Vagina (tissue), 2 donors: ENCODE measurements at places on chromosomes 16 and 17. TPM values are rescaled to one million over a fixed set of nuclear protein-coding genes. Genes with fewer than 3 reads are reported as not detected.

GRCh38 chr17:60383379-60383778, 8.6 kb downstream of the USP32 start:
- peaks cover 14% of the 10 kb centered on the region for H3K4me1 ChIP-seq
- H3K27ac ChIP-seq, result no peak overlapping the region
- H3K4me3 ChIP-seq, result no peak overlapping the region
- no peaks in the 10 kb centered on the region for H3K36me3 ChIP-seq
- no peaks in the 10 kb centered on the region for H3K27me3 ChIP-seq
- DNase-seq, result no peak

The KRTAP3-2 gene
- not detected for total RNA-seq

- no peaks in the 10 kb centered on the region for H3K27me3 ChIP-seq
- no peak for DNase-seq
- peak overlapping the region; percentile 99 for H3K4me3 ChIP-seq
These were observed 623 bp downstream of the E4F1 start for GRCh38 chr16:2223942-2224486.

GRCh38 chr16:67120025-67120424, 10.3 kb downstream of the PHAF1 start:
- H3K27me3 ChIP-seq, result no peaks in the 10 kb centered on the region
- no peak overlapping the region for H3K4me3 ChIP-seq
- H3K27ac ChIP-seq, result no peak overlapping the region

GRCh38 chr17:61813211-61813610, 50.1 kb downstream of the BRIP1 start:
- H3K27me3 ChIP-seq, result no peaks in the 10 kb centered on the region
- H3K4me1 ChIP-seq, result no peaks in the 10 kb centered on the region
- no peak overlapping the region for H3K27ac ChIP-seq
- H3K36me3 ChIP-seq, result no peaks in the 10 kb centered on the region
- no peak overlapping the region for H3K4me3 ChIP-seq

GRCh38 chr17:42553866-42554249, 1.1 kb downstream of the HSD17B1 start:
- peak overlapping the region; percentile 72 for H3K4me3 ChIP-seq
- DNase-seq, result no peak
- peak overlapping the region; percentile 74 for H3K27ac ChIP-seq
- H3K4me1 ChIP-seq, result peaks cover 32% of the 10 kb centered on the region

- peak overlapping the region; percentile 66 for H3K27ac ChIP-seq
- H3K4me1 ChIP-seq, result peaks cover 38% of the 10 kb centered on the region
- no peak overlapping the region for H3K4me3 ChIP-seq
- H3K27me3 ChIP-seq, result no peaks in the 10 kb centered on the region
- DNase-seq, result no peak
- H3K36me3 ChIP-seq, result no peaks in the 10 kb centered on the region
These were observed 149.8 kb upstream of the MAF start for GRCh38 chr16:79750311-79750710.

The PLEKHG4 gene
- 9.8 TPM for total RNA-seq

- no peak for DNase-seq
- H3K36me3 ChIP-seq, result peaks cover 65% of the 10 kb centered on the region
- no peaks in the 10 kb centered on the region for H3K27me3 ChIP-seq
- H3K4me1 ChIP-seq, result no peaks in the 10 kb centered on the region
- no peak overlapping the region for H3K4me3 ChIP-seq
These were observed 35.3 kb upstream of the PITPNM3 start for GRCh38 chr17:6591599-6592158.

The NOXO1 gene
- 1.2 TPM for total RNA-seq

DNA sequence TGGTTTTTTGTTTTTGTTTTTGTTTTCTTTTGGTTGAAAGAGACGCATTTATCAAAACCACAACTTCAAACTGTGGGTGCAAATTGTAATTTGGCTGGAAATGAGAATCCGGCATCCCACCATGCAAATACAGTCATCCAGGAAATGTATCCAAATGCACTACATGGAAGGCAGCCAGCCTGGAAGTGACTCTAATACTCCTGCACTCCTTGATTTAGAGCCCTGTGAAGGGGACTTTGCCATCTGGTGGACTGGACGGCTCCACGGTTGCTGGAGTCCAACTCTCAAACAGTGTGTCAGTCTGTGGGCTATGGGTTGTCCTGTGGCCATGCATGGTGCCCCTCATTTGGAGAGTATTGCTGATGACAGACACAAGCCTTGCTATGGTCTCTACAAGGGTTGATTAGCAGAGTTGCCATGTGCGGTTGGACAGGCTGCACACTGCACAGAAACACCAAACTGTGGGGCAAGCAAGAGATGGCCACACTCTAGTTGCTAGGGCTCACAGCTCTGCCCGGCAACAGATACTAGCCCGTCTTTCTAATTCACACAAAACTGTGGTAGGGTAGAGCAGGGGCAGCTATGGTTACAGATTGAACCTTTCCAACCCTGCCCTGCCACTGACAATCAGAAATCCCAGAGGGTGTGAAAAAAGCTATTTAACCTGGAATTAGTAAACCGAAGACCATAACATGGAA, 62.4 kb downstream of the VAT1L start:
- no peaks in the 10 kb centered on the region for H3K36me3 ChIP-seq
- H3K4me3 ChIP-seq, result no peak overlapping the region
- H3K4me1 ChIP-seq, result no peaks in the 10 kb centered on the region
- DNase-seq, result no peak

DNA sequence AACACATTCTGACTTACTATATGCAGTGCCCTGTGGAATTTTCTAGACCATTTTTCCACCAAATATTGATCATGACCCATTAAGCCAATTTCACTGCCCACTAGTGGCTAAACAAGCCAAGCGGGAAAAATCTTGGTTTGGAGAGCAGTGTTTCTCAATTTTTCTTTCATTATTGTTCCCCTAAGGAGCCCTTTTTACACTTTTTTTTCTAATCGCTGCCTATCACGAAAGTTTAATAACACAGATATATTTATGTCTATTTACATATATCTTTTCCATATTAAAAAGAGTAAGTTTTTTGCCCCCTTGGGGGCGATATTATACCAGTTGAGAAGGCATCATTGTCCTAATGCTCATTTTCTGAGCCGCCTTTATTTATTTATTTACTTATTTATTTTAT, 10.8 kb upstream of the TLCD3B start:
- no peaks in the 10 kb centered on the region for H3K27me3 ChIP-seq
- H3K4me3 ChIP-seq, result no peak overlapping the region
- no peak overlapping the region for H3K27ac ChIP-seq
- H3K4me1 ChIP-seq, result no peaks in the 10 kb centered on the region
- H3K36me3 ChIP-seq, result no peaks in the 10 kb centered on the region
- no peak for DNase-seq

- no peaks in the 10 kb centered on the region for H3K27me3 ChIP-seq
- no peak overlapping the region for H3K27ac ChIP-seq
- no peaks in the 10 kb centered on the region for H3K4me1 ChIP-seq
- DNase-seq, result no peak
- no peaks in the 10 kb centered on the region for H3K36me3 ChIP-seq
- H3K4me3 ChIP-seq, result no peak overlapping the region
These were observed 5.0 kb upstream of the CACNG5 start for GRCh38 chr17:66829883-66830282.

The KRT40 gene
- not detected for total RNA-seq

- H3K27ac ChIP-seq, result no peak overlapping the region
- H3K4me1 ChIP-seq, result no peaks in the 10 kb centered on the region
- no peak for DNase-seq
- no peaks in the 10 kb centered on the region for H3K27me3 ChIP-seq
- no peaks in the 10 kb centered on the region for H3K36me3 ChIP-seq
- H3K4me3 ChIP-seq, result no peak overlapping the region
These were observed 123.5 kb downstream of the CBLN1 start for GRCh38 chr16:49158029-49158642.

GRCh38 chr17:27417596-27418365, 38.5 kb upstream of the KSR1 start:
- DNase-seq, result no peak
- no peak overlapping the region for H3K27ac ChIP-seq
- H3K27me3 ChIP-seq, result no peaks in the 10 kb centered on the region
- H3K4me3 ChIP-seq, result no peak overlapping the region

The SLC16A11 gene
- total RNA-seq, result not detected

- no peak overlapping the region for H3K4me3 ChIP-seq
- H3K36me3 ChIP-seq, result no peaks in the 10 kb centered on the region
- no peaks in the 10 kb centered on the region for H3K4me1 ChIP-seq
- H3K27ac ChIP-seq, result no peak overlapping the region
- no peaks in the 10 kb centered on the region for H3K27me3 ChIP-seq
These were observed 89.8 kb downstream of the C16orf95 start for GRCh38 chr16:87227296-87227951.

DNA sequence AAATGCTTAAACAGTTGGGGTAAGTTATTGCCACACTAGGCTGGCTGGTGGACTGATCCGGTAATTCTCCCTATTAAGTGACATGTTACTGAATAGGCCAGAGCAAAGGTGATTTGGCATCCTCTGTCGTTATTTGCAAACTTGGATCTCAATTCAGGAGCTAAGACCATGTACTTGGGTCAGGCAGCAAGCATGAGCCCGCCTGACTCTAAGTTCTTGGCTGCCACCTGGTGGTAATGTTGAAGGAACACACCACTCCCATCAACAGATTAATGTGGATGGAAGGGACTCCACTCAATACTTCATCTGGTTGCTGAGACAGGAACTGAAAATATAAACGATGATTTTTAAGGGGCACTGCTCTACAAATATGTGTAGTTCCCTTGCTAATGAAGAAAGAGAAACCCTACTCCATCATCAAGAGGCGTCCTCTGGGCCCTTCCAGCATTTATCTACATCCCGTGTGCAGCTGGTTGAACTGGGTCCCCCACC, 70.8 kb downstream of the EMP2 start:
- no peak overlapping the region for H3K4me3 ChIP-seq
- no peak overlapping the region for H3K27ac ChIP-seq
- no peaks in the 10 kb centered on the region for H3K27me3 ChIP-seq
- no peak for DNase-seq
- no peaks in the 10 kb centered on the region for H3K36me3 ChIP-seq

- no peaks in the 10 kb centered on the region for H3K27me3 ChIP-seq
- H3K4me1 ChIP-seq, result peaks cover 31% of the 10 kb centered on the region
- no peak overlapping the region for H3K4me3 ChIP-seq
- no peak for DNase-seq
These were observed 36.3 kb downstream of the MYO18A start for GRCh38 chr17:29143894-29144293.

The KRT37 gene
- not detected for total RNA-seq
